AG08395 (cell line): ENCODE measurements at places on chromosomes 4 and X.
A peak's percentile ranks its signal among the peaks of the same experiment; 100 is the strongest.

DNA sequence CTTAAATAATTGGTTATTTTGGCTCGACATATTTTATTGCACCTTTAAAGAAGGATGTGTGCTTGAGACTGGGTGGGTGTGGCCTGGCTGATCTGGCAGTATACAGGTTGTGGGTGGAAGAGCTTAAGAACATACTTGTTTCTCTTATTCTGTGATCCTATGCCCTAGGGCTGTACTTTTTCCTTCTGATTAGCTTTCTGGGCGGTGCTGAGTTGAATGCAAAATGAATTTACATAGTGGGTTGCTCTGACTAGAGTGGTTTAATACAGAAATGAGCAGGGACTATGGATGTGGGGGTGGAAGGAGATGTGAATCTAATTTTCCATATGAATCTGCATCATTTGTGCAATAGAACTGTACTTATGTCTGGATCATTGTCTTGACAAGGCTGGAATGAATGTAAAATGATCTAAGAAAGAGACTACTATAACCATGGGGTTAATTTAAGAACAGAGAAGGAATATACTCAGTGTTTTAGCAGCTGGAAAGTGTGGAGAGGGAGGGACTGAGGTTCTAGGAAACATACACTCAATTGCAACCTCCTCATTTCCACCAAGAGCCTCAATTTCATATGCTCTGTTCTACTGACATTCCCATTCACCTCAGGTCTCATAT, 73.7 kb downstream of the RLIM start:
- DNase-seq, result no peak

DNA sequence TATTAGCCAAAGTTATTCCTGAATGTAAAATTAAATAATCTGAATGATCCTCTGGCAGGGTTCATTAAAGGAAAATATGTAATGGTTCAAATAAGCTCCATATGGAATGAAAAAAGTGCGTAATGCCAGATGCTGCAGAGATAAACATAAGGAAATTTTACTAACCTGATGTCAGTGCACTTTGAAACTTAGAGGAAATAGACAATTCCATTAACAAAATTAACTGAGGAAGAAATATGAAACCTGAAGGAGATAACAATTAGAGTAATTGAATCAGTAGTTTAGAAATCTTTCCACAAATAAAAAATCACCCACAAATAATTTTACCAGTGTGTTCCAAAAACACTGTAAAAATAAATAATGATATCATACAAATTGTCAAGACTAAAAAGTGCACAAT, 387.5 kb downstream of the GRIA2 start:
- no peak for DNase-seq

DNA sequence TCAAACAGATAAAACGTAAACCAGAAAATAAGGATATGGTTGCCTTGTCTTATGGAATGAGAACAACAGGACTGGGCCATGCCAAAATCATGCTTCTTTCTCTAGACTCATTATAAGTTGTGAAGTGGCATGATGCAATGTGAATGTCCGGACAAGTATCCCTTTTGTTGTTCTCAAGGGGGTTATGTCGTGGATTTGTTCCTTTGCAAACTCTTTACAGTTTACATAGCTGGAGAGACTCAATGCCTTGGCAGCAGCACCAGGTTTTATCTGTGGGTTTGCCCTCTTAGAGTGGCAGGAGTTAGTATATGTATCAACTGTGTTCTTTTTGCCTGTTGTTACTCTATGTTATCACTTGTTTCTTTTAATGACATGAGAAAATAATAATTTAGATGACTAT, 41.4 kb downstream of the SPRY1 start:
- DNase-seq, result no peak

GRCh38 chr4:169530048-169530447, 82.3 kb downstream of the NEK1 start:
- DNase-seq, result no peak

DNA sequence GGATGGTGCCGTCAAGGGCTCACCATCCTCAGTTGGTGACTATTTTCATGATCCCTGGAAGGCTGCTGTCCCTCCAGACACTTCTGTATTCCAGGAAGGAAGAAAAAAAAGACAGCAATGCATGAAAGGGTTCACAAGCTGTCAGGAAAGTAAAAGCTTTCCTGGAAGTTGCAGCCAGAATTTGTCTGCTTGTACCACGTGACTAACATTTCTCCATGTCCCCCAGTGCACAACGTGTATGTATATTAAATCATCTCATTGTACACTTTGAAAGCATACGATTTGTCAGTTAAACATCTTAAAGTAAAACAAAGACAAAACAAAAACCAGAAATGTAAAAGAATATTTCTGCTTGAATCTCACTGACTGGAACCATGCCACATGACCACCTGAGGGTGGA, 127.4 kb upstream of the CLNK start:
- no peak for DNase-seq

- no peak for DNase-seq
These were observed 580.6 kb downstream of the TRIML1 start for GRCh38 chr4:188719794-188720193.

- peak; percentile 15 for DNase-seq
These were observed 232.5 kb upstream of the POF1B start for GRCh38 chrX:85611926-85612325.

DNA sequence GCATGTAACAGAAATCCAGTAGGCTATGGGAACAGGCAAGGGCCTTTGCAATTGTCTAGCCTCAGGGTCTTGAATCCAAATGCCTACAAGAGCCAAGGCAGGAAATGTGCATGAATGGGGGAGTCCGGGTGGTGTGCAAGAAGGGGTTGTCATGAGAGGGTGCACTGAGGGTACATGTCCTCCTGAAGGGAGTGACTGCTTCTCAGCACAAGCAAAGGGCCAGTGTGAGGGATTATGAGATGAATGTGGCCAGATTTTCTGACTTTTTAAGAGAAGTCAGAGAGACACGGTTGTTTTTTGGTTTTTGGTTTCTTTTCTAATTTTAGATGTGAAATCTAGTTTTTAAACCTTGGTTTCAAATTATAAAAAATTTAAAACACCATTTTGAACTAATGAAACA, 76.5 kb upstream of the LSM6 start:
- no peak for DNase-seq

- peak; percentile 31 for DNase-seq
These were observed 331 bp downstream of the SETD7 start for GRCh38 chr4:139555705-139556070.

- DNase-seq, result no peak
These were observed 9.7 kb downstream of the JADE1 start for GRCh38 chr4:128819082-128819742.

DNA sequence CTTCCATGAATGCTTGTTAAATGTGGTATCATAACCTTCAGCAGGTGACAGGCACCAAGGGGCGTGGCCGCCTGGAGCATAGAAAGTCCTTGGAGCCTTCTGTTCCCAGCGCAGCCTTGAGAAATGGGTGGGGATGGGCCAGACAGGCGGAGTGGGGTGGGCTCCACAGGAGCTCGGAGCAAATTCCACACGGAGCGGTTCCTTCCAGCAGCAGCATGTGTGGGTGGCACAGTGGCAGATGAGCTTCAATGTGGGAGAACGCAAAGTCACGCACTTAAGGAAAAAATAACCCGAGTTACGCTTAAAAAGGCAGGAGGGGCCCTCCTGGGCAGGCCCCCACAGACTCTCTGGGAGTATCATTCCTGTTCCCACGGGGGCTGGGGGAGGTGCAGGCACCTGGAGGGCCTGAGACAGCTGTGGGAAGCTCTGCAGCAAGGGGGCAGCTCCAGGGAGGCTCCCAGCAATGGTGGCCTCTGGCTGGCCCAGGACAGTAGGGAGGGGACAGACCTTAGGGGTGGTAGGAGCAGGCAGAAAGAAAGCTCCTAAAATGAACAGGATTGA, 15.3 kb downstream of the TMEM271 start:
- DNase-seq, result no peak

DNA sequence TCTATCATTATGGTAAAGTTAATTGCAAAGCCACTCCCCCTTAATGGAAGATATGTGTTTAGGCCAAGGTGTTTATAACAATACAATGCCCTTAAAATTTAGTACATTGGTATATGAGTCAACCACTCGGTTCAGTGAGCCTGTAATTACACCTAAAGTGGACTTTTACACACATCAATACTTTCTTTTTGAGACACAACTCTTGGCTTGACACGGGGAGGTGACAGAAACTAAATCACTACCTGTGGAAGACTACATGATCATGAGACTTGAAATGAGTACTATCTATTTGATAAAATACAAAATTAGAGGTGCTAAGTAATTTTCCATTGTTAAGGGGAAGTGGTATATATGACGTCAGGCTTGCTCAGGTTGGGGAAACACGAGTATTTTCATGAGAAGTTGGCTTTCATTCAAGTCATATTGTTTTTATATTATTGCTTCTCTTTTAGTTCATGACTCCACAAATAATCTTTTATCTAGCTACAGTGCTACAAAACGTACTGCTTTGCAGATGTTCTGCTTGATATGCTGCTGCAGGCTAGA, 918.3 kb downstream of the ARAP2 start:
- DNase-seq, result no peak

DNA sequence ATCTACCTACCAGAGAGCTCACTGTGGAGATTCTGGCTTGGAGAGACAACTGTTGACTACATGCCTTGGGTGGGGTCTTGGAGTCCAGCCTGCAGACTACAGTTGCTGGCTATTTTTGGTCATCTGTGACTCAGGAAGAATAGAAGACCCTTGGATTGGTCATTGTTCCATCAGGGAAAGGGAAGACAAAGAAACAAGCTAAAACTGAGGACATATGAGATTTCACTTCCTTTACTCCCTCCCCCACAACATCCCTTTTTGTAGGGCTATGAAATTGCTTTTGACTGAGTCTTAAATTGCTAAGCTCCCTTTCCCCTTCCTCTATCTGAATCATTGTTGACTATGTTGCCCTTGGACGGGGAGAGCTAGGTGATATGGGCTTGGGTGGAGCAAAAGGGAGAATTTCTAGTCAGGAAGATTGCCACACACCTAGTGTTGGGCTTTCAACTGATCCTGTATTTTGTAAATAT, 11.7 kb downstream of the MSN start:
- DNase-seq, result no peak

- no peak for DNase-seq
These were observed 15.1 kb upstream of the TNIP2 start for GRCh38 chr4:2771264-2771663.

GRCh38 chr4:170305627-170306026, 215.9 kb upstream of the AADAT start:
- DNase-seq, result no peak

- no peak for DNase-seq
These were observed 121.3 kb upstream of the S100G start for GRCh38 chrX:16528620-16529019.

- DNase-seq, result no peak
These were observed 110.8 kb upstream of the TEX13A start for GRCh38 chrX:105331244-105331643.

DNA sequence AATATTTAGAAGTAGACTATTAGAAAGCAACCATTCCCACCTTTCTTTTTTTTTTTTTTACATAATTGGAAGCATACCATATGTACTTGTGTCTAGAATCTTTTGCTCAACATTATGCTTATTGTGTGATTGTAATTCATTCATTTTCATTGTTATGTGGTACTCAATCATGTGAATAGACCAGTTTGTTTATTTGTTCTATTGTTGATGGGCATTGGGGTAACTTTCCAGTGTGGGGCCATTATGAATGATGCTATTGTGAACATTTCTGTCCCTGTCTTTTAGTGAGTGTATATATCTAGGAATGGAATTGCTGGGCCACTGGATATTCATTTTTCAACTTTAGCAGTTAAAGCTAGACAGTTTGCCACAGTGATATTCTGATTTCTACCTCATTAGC, 62.5 kb upstream of the MCUB start:
- no peak for DNase-seq

DNA sequence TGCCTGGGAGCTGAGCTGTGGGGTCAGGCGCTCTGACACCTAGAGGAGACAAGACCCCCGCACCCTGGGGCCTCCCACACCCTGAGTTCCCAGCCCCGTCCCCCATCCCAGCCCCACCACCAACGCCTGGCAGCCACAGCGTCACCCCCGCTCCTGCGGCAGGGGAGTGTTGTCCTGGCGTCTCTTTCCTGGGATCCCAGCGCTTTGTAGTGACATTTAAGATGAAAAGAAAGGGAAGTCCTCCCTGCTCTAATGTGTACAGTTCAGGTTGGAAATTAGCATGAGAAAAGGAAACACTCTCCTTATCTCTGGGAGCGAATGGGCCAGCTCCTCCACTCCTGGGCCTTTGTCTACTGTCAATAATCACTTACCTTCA, 112.1 kb downstream of the FAM53A start:
- DNase-seq, result no peak
